Amniotic epithelial cell (primary cell): ENCODE measurements at places on chromosomes 1 and 21.

DNA sequence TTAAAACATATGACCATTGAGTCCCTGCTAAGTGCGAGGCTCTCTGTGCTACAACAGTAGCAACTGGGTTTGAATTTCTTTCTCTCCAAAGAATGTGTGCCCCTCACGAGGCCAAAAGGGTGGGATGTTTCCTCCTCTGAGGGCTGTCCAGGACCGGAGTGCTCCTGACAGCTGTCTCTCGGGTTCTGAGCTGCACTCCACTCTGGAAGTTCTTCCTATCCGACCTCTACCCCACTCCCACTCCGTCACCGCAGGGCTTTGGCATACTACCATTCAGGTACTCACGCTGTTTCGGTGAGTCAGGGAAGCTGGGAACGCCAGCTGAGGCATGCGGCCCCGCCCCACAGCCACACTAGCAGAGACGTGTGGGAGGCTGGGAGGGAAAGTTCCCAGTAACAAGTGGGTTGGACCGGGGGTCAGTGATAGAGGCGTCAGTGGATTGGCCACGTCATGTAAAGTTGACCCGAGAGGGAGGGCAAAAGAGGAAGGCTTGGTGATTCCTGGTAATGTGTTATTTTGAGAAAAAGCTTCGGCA, 705 bp upstream of the SLC50A1 start:
- DNase-seq: peak; percentile 99

DNA sequence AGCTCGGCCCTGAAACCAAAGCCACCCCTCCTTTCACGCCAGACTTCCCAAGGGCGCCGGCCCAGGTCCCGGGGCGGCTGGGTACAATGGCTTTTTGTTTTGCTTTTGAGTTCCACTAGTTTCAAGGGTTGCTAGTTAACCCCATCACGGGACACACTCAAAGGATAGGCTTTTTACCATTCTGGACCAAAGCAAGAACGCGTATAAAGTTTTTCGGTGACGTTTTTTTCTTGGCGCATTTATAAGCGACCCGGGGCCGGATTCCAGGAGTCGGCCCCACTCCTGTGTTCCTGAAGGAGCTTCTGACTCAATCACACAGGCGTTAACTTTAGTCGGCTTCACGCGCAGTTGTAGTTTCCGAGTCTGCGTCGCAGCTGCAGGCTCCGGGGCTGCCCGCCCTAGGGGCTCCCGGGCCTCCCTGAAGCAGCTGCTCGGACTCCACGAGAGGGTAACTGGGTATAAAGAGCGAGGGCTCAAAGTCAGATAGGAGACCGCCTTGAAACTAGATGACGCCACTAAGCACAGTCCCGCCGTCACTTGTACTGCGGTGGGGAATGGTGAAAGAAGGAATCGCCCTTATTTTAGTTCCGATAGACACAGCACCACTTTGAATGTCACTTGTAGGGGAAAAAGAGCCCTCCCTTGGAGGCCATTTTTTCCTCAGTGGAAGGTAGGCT, 707 bp upstream of the KLHL21 start:
- peak; percentile 77 for DNase-seq

DNA sequence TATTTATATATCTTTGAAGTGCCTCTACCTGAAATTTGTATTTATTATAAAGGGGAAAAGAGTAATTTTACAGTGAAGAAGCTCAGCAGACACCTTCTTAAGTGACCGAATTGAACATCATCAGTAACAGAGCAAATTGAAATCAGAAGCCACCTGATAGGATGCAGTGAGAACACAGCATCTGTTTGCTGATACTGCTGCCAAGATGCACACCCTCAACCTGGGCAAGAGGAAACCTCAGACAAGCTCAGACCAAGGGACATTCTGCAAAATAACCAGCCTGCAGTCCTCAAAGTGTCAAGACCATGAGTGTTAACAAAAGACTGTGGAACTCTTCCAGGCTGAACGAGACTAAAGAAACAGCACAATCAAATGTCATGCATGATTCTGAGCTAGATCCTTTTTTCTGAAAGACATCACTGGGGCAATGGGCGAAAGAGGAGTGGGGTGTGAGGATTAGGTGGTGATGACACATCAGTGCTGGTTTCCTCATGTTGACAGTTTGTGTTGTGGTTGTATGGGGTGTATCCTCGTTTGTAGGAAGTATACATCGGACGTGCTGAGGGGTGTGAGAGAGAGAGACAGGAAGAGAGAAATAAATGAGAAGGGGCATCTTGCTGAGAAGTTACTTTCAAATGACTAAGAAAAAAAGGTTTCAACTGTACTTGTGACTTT, 103.7 kb downstream of the ABCA4 start:
- DNase-seq: peak; percentile 21

- no peak for DNase-seq
Measured at GRCh38 chr1:229268505-229268904, 2.4 kb upstream of the RAB4A start.

- no peak for DNase-seq
Measured at GRCh38 chr1:1118876-1119220, 3.0 kb upstream of the C1orf159 start.

DNA sequence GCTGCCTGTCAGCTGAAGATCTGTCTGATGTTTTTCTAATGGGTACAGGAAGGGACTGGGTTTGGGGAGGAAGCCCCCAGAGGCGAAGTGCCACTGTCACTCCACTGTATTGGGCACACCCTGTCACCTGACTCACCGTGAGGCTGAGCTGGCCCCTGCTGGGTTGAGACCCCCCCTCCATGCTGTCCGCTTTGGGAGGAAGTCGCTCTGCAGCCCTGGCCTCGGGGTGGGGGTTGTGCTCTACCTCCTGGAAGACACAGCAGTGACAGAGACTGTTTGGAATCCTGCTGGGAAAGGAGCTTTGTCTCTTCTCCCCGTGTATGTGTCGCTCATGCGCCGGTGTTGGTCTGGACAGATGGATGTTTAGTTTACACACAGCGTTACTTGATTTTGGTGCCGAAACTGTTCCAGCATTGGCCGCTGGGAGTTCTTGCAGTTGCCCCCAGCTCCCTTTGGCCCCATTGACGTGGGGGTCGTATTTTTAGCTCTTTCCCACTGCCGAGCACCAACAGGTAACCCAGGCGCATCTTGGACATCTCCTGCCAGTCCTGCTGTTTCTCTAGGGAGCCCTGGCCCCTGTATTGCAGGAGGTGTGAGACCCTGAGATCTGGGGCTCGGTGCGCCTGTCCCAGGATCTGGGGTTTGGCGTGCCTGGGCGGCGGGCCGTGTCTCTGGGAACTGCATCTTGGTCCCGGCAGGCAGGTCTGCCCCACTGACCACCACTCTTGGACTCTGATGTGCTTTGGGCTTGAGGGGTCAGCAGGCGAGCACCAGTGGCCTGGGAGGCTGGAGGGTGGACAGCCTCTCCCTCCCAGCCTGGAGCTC, 30.3 kb downstream of the SLX9 start:
- DNase-seq: no peak

DNA sequence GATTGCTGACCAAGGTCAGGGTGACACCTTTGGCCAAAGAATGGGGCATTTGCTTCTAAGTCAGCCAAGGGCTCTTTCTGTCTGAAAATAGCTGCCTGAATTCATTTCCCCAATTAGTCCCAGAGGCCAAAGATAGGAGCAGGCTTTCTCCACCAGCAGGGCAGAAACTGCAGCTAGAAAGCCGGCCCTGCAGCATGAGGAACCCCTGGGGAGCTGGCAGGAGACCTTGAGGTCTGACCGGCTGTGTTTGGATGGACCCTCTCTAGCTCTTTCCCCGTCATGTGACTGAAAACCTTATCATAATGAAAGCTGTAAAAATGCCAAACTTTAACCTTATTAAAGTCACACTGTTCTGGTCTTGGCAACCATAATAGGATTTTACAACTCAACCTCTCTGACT, 93.4 kb downstream of the CD58 start:
- no peak for DNase-seq

GRCh38 chr21:41397471-41397891, 28.6 kb upstream of the MX1 start:
- DNase-seq: no peak

- no peak for DNase-seq
Measured at GRCh38 chr21:17351766-17352165, 161.1 kb upstream of the CXADR start.

DNA sequence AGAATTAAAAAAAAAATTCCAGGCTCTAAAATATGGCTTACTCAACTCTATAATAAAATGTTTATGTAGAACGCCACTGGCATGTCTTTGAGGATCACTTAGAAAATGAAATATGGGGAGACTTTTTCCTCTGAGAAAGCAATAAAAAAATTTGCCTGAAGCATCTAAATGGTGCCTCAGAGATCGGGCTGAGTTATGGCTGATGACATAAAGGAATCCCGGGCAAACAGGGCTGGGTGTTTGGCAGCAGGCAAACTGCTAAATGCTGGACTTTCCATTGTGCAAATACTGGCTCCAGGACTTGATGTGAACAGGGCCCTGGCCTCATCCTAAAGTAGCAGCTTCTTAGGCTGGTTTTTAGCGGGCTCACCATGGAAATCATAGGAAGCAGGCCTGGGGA, 44.5 kb upstream of the C1orf87 start:
- no peak for DNase-seq

- DNase-seq: peak; percentile 31
Measured at GRCh38 chr1:9848022-9848421, 24.3 kb upstream of the CLSTN1 start.

- no peak for DNase-seq
Measured at GRCh38 chr1:235986869-235987268, 78.0 kb downstream of the NID1 start.

DNA sequence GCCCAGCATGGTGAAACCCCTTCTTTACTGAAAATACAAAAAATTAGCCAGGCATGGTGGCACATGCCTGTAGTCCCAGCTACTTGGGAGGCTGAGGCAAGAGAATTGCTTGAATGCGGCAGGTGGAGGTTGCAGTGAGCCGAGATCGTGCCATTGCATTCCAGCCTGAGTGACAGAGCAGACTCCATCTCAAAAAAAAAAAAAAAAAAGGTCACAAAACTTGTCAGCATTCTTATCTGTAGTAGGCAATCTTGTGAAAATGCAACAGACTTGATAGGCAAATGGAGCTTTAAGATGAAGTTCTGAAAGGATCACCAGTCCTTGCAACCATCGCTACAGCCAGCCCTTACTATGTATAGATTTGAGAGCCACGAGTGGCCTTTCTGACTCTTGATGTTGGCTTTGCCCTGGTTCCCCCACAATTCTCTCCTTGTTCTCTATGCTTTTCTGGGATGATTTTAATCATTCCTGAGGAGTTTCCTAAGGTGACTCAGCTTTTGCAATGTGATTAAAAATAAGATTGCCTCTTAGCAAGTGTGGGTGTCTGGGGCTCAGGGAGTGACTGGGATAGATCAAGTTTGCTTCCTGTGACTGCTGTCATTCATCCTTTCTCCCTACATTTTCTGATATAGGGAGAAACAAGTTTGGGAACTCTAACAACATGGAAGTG, 7.1 kb upstream of the MAP1LC3C start:
- no peak for DNase-seq

- DNase-seq: peak; percentile 96
Measured at GRCh38 chr1:228860911-228861831, 125.9 kb downstream of the RHOU start.

- DNase-seq: no peak
Measured at GRCh38 chr1:227746676-227747075, 11.4 kb downstream of the SNAP47 start.

GRCh38 chr1:33367485-33368405, 46.8 kb upstream of the A3GALT2 start:
- peak; percentile 68 for DNase-seq

- no peak for DNase-seq
Measured at GRCh38 chr1:230147253-230148125, 80.5 kb downstream of the GALNT2 start.

DNA sequence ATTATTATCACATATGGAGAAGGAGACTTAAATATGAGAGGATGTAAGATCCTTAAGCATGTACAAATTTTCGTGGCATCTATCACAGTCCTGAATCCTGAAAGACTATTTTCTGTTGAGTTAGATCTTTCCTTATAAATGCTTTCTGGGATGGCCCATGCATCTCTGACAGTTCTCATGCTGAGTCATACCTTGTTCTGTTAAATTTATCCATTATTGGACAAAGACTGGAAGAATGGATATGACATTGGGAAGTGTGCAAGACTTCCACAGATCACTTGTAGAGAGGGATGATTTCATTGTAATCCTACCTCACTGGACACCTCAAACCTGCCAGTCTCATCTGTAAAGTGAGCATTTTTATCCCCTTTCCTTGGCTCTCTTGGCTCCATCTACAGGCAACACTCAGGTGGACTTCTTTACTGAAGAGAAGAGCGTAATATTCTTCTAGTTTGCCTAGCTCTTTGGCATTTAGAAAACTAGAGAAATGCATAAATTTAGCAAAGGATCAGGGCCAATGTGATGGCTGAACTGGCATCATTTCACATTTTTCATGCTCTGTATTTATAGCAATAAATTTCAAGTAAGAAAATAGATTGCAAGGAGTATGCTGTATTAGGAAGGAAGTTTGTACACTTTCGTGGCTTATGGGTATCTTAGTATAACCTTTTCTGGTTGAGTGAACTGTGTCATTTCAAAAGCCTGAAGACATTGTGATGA, 128.2 kb downstream of the NFIA start:
- no peak for DNase-seq

DNA sequence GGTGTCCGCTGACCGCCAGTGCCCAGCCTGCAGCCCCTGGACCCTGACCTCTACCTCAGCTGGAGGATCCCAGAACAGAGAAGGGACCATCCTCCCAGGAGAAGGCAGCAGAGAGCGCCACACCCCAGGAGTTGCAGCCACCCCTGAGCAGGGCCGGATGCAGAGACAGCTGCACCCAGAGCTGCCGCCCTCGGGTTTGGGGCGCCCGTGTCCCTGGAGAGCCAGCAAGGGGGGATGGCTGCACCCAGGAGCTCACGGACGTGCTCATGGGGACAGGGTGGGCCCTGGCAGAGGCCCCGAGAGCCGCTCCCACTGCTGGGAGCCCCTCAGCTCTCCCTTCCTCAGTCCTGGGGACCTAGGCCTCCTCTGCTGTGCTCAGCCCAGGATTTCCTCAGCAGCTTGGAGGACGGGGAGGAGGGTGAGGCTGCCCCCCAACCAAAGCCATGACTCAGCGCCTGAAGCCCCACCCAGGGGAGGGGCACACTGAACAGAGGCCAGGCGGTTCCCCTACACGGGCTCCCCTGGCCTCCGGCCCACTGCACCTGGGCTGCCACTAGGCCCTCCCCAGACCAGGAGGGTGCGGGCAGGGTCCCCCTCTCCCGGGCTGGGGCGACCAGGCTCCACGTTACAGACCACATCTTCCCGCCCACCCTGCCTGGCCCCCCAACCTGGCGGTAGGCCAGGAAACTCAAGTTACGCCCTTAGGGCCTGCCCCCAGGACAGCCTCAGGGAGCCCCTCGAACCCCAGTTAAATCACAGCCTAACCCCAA, 2.2 kb downstream of the ACAP3 start:
- peak; percentile 70 for DNase-seq

- peak; percentile 31 for DNase-seq
Measured at GRCh38 chr1:46364612-46365011, 24.0 kb downstream of the NSUN4 start.

DNA sequence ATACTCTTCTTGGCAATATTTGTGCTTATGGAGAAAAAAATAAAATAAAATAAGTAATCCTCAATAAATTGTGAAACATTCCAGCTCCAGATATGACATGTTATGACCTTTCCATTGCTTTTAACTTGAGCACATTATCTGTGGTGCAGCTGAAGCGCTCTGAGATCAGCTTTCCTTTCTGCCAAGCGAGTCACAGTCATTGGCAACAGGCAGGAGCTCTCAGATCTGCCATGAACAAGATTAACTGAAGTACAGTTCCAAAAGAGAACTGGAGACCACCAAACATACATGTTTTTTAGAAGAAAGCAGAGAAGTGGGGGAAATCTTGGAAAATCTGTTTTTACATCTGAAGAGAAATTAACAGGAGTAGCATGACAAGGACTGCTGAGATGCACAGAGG, 89.2 kb upstream of the DSCAM start:
- no peak for DNase-seq

- DNase-seq: no peak
Measured at GRCh38 chr1:241557551-241558193, 25.5 kb downstream of the KMO start.

- DNase-seq: no peak
Measured at GRCh38 chr1:205247130-205247921, 19.6 kb downstream of the TMCC2 start.
